ENCODE measurements at places on chromosomes 6 and 20. TPM values are rescaled to one million over a fixed set of nuclear protein-coding genes. Genes with fewer than 3 reads are reported as not detected.

DNA sequence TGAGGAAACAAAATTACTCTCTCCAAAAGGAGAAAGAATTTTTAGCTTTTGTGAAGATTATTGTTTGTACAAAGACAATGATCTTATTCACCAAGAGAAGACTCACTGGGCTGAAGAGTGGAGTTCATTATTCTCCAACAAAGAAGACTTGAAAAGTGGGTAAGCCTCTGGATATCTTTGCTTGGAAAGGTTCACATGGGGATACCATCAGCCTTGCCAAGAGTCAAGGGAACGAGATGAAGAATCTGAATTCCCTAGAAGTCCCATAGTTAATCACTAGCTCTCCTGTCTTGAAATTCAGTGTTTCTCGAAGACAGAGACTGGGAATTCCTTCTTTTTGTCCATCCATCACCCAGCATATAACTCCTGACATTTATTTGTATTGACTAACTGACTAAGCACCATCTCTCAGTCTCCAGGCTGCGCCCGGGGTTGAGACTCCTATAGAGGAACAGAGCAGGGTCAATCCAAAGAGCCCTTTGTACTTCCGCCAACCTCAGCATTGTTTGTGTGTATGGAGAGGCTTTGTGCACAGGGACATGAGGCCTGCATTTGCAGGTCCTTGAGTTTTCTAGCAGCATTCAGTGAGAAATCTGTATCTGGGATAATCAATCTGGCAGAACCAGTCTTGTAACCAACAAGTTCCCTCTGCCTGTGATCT, 461.9 kb downstream of the KIF16B start:
- DNase-seq = no peak

- no peak for DNase-seq
Observed at GRCh38 chr6:106939208-106939607, 35.3 kb downstream of the CD24 start.

GRCh38 chr6:154865291-154865690, 129.8 kb upstream of the TIAM2 start:
- no peak for DNase-seq

DNA sequence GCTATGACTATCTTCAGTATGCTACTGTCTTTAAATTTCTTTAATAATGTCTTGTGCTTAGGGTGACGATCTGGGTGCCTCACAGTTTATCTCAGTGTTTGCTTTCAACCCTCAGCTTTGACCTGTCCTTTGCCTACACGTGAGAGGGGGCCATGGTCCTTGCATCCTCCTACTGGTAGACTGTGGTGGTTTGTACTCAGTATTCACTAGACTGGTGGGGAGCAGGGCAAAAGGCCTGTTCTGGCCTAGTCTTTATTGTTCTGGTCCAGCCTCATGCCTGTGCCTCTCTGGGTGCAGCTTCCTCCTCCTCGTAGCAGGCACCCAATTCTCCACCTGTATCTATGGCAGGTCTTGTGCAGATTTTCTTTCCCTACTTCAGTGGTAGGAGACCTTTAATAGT, 354.9 kb downstream of the CD109 start:
- no peak for DNase-seq

- DNase-seq = no peak
Observed at GRCh38 chr6:129659590-129660345, 50.2 kb downstream of the ARHGAP18 start.

The ZSCAN23 gene
- 5.1 TPM for total RNA-seq

The NCOA5 gene
- total RNA-seq = 10.8 TPM

Measured in skin of body (tissue), 3 donors.